ENCODE measurements at places on chromosomes 4 and X.

DNA sequence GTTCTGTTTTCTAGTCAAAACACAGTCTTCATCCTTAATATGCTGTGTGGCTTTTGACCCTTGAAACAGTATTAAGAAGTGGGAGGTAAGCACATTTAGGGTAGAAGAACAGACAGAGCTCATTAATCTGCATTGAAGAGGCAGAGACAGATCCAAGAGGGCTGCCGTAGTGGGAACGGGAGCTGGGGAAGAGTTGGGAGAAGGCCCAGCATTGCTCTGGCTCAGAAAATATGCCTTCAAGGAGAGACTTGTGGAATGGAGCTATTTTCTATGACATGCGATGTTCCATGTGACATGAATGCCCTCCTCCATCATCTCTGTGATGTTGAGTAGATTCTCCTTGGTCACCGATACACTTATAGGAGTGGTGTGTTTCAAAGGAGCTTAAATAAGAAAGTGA lies 273.3 kb upstream of the BOD1L1 start:
- no peak for DNase-seq

- peak; percentile 27 for DNase-seq
These were observed 24.8 kb downstream of the NHSL2 start for GRCh38 chrX:71935476-71935875.

DNA sequence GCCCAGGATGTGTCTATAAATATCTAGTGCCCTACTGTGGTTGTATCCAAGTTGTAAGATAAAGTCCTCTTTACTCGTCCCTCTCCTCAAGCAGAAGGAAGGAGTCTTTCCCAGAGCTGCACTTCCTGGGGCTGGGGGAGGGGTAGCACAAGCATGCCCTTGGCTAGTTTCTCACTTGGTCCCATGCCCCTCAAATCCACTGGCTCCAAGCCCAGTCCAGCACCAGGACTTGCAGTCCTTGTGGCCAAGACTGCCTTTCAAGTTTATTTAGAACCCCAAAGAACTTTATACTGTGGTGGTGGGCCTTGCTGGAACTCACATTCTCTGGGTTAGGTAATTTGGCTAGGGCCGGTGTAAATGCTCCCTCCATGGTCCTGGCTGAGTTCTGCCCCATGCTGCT lies 43.2 kb upstream of the SLC10A4 start:
- no peak for DNase-seq

- DNase-seq, result peak; percentile 63
These were observed 19.1 kb downstream of the HAUS3 start for GRCh38 chr4:2222838-2223237.

DNA sequence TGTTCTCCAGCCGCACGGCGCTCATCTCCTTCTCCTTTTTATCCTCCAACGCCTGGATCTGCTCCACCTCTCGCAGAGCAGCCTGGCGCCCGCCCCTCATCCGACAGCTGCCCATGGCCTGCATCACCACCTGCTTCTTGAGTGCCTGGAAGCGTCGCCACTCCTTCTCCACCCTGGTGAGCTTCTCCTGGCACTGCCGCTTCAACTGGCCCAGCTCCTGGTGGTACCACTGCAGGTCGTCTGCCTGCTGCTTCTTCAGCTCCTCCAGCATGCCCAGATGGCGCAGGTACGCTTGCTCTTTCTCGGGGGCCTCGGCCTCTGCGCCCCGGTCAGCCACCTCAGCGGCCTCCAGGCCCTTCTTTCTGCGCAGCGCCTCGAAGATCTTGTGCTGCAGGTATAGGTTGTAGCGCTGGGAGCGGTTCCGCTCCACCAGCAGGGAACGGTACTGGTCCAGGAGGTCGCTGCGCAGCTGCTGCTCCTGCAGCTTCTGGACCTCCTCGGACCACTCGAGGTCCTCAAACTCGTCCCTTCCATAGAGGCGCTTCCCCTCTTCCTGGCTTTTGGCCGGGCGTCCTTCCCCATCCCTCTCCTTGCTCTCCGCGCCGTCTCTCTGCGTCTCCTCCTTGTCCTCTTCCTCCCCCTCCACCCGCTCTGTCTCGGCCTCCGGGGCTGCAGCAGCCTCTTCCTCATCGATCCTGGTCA lies 1.2 kb upstream of the TADA2B start:
- DNase-seq, result no peak

GRCh38 chr4:84481860-84482245 lies 17.2 kb downstream of the NKX6-1 start:
- DNase-seq, result no peak

DNA sequence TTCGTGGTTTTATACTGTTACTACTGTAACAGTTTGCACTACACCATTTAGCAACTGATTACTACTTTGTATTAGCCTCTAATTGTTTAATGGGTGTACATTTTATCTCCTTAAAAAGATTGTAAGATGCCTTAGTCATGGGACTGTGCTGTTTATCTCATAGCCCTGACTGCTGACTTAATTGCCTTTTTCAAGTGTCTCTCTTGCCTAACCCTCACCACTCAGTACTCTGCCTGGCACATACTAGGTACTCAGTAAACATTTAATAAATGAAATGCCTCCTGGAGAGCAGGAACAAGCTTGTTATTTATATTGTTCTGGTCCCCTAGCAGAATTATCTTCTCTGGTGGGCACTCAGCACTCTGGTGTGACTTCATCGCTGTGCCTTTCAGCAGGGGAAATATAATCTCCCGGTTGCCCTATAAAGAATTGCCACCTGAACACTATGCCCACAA lies 1.7 kb upstream of the STIM2 start:
- DNase-seq, result no peak

GRCh38 chr4:124206779-124207605 lies 505.5 kb downstream of the ANKRD50 start:
- no peak for DNase-seq

DNA sequence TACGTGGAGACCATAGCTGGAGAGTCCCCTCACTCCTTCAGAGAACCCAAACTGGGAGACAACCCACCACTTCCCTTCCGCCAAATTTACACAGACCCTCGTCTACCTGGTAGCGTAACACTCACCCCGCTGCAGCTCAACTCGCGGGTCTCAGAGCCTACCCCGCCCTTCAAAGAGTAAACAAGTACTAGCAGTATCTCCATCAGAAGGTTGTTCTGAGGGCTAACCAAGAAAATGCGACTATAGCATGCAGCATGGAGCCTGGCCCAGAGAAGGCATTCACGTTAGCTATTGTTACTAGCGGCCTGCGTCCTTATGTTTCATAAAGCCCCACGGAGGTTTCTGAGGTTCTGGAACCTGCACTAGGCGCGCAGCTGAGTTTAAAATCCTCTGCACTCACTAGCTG lies 531 bp upstream of the MANBA start:
- DNase-seq, result no peak

Measured in iPS-NIHi11 (cell line).